ENCODE measurements at places on chromosomes 6 and 20.

GRCh38 chr20:57530327-57530981 is 5.5 kb upstream of the CTCFL start:
- no peak for DNase-seq

DNA sequence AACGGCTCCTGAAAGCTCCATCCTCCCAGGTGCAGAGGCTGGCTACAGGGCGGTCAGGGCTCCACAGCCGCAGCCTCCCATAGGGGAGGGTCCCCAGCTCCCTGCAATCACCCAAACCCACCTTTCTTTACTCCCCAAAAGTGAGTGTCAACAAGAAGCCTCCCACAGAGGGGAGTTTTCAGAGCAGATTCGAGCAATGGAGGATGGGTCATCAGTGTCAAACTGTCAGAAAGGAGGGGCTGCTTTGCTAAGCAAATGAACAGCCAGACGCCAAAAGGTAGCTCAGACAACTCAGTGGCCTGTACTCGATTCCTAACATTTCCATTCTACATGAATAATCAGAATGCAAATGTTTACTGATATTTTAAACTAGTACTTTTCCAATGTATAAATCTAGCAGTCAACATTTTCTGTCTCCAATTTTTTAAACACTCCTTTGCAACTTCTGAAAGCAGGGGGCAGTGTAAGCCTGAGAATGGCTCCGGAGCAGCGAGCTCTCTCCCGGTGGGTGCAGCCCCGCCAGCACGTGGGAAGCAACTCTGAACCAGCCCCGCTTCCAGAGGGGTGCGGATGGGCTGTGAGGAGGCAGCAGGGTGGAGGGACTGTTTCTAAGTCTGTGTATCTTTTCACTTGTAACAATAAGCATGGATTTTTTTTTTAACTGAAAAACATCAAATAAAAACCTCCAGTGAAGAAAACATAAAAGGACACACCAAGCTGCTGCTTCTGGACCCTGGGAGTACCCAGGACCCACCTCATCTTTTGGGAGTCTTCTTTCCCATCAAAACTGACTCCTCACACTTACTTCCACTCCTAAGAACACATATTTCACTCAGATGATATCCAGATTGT is 54.9 kb downstream of the TAF4 start:
- DNase-seq = peak; percentile 50

DNA sequence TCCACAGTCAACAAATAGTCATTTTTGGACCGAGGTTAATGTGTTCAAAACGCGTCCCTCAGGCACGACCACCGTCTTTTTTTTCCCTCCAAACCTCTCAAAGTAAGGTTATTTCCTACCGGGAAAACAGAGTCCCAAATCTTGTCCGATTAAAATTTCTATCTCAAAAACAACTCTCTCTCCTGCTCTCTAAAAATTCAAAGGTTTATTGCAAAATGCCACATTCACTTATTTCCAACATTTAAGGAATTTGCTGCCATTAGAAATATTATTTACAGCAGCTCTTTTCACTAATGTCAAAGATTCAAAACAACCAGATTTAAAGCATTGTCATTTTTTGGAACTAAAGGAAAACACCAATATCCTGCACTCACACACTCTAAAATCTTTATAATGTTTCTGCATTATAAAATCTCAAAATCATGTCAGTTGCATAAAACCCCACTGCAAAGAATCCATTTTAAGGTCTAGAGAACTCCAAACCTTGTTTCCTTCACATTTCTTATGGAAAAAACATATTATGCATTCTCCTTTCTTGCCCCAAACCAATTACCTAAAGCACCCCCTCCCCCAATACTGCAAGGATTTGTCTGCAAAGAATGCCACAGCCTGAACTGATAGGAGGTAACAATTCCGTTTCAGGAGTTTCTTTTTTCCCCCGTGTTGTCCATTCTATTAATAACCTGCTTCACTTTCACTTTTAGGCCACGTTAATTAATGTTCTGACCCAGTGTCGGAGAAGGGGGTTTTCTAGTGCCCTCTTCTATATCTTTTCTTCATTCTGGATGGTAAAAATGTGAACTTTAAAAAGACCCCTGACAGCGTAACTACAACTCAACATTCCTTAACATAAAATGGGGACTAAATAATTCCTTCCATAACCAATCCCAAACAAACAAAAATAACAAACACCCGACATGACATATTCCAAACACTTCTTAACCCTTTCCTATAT is 1.4 kb downstream of the NRN1 start:
- peak; percentile 39 for DNase-seq

GRCh38 chr20:23152308-23152892 is 66.3 kb upstream of the CD93 start:
- peak; percentile 91 for DNase-seq

DNA sequence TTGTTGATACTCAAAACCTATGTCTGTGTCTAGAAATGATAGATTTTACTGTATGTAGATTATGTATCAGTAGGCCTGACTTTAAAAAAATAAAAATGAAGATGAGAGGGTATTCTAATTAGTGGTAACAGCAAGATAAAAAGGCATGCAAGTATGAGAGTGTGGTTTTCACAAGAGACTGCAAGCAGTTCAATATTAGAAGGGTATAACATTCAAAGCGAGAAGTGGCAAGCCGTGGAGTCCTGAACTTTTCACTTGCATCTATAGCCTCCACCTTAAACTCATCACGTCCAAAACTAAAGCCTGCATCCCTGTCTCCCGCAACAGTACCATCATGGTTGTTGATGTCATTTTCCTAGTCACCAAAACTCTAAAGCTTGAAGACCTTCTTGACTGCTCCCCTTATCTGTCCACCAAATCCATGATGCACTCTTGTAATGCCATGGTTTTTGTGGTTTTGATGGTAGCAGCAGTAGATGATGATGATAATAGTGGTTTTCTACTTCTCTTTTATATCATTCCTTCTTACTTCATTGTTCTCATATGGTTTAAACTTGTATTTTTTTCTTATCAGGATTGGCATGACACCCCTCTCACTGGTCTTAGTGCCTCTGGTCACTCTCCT is 9.2 kb upstream of the CGA start:
- no peak for DNase-seq

Measured in fibroblast of skin of right biceps (primary cell).